ENCODE measurements at places on chromosomes 4 and X. TPM values are rescaled to one million over a fixed set of nuclear protein-coding genes. Genes with fewer than 3 reads are reported as not detected.

DNA sequence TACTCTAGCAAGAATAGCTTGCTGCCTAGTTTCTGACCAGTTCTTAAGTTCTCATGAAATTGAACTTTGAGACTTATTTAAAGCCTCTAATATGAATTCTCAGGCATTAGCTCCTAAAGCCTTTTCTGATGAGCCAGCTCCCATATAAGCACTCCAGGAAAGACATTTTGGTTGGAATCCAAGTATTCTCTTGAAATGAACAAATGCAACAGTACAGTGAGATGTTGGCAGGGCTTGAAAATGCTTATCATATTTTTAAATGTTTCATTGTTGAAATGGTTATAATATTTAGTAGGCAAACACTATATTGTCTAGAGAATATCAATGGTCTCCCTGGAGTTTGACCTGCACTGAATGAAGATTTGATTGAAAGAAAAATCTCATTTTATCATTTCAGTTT lies 240.3 kb downstream of the ANK2 start:
- no peak for DNase-seq

RRAGB gene
- total RNA-seq = 10.0 TPM

- no peak for DNase-seq
Observed at GRCh38 chr4:75916091-75916661, 13.9 kb upstream of the PPEF2 start.

ZMAT1 gene
- total RNA-seq = 7.9 TPM

SLC49A3 gene
- total RNA-seq = 4.8 TPM

CT47A1 gene
- total RNA-seq = not detected

DNA sequence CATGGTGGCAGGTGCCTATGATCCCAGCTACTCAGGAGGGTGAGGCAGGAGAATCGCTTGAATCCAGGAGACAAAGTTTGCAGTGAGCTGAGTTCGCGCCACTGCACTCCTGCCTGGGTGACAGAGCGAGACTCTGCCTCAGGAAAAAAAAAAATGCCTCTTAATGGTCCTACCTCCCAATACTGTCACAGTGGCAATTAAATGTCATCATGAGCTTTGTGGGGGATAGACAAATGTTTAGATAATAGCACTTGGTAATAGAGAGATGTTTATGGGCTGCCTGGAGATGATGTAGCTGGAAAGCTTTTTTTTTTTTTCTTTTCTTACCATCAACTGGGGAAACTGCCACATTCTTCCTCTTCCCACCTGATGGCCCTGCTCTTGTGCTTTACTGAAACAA lies 33.0 kb downstream of the GRK4 start:
- DNase-seq = no peak

INPP4B gene
- 27.3 TPM for total RNA-seq

RASL11B gene
- total RNA-seq = 2.2 TPM

F9 gene
- not detected for total RNA-seq

DNA sequence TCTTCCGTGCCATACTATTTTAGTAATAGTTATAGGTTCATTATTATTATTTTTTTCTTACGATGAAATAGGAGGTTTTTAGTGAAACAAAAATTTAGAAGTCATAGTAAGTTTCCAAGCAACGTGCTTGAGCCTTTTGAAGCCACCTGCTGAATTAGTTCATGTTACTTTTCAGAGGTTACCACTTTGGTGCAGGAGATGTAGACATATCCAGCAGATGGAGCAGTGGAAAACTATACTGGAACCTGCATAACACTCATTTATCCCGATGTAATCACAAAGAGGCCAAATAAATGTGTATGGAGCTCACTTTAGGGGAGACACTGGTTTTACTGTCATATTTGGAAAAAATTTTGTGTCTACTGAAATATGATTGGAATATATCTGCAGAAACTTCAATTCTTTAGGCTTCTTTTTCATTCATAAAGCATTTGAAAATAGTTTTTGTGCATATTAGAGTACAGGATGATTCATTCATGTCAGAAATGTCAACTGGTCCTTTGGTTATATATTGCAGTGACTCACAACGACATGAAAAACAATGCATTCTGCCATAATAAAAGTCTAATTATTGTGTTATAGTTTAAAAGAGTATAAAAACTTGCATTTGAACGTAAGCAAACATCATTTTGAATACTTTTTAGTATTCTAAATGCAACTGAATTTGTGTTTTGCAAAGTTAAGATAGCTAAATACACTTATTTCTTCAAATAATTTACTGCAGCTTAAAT lies 2182.9 kb upstream of the TENM3 start:
- DNase-seq = no peak

ADD1 gene
- total RNA-seq = 181 TPM

PPBP gene
- not detected for total RNA-seq

DNA sequence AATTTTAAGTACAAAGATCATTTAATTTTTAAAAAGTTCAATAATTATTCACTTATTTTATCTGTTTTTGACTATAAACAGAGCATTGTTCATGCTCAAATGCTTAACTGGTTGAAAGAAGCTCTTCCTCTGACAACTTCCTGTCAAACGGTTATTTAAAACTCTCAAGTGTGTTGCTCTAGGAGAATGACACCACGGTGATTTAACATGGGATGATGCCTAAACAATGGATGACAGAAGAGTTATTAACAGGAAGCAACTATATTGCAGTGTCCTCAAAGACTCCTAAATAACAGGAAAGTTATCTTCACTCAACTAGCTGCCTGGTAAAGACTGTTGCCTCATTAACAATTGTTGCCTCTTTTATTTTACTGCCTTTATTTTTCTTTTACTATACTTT lies 509.6 kb downstream of the PACRGL start:
- no peak for DNase-seq

HELT gene
- total RNA-seq = not detected

DNA sequence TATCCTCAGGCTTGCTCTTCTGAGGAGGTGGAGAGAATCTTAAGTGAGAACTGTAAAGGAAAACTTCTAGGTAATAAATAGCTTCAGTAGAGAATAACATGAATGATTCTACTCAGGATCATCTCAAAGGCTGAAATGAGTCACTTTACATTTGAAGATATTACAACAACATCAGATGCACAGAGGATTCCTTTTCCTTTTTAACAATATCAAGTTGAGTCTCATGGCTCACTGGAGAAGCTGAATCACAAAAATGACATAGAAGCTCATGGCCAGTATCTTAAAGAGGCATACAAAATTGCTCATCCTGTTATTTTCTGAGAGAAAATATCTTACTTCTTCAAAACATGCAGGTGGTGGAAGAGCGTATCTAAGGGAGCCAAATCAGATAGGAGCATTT lies 72.5 kb upstream of the EMCN start:
- DNase-seq = no peak

DNA sequence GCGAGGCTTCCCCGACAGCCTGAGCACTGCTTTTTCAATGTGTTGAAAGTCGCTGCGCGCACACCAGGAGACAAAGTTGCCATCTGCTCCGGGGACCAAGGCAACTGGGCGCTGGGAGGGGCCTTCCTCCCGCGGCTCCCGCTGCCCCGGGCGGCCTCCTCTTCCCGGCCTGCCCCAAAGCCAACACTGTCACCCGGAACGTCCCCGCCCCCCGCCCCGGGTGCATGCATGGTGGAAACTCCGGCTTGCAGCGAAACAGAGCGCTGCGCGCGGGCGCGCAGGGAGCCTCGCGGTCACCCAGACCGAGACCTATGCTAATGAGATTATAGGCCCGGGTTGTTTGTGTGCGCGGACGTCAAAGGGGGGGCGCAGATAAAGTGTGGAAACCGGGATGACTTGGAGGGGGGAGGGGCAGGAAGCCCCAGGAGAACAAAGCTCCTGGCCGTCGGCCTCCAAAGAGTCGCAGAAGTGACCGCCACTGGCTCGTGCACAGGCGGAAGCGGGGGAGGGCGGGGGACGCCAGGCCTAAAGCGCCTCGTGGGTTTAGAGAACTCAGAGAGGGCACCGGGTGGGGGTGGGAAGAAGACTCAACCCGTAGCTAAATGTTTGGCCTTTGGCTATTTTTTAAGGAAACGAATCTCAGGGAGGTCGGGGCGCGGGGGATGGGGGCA lies 88.8 kb downstream of the BCOR start:
- DNase-seq = peak; percentile 71

ERAS gene
- total RNA-seq = not detected

GRCh38 chr4:175961604-175962003 lies 104.0 kb upstream of the WDR17 start:
- no peak for DNase-seq

- DNase-seq = no peak
Observed at GRCh38 chrX:69303231-69303630, 138.0 kb upstream of the PJA1 start.

- no peak for DNase-seq
Observed at GRCh38 chr4:10056334-10057022, 35.2 kb upstream of the SLC2A9 start.

DNA sequence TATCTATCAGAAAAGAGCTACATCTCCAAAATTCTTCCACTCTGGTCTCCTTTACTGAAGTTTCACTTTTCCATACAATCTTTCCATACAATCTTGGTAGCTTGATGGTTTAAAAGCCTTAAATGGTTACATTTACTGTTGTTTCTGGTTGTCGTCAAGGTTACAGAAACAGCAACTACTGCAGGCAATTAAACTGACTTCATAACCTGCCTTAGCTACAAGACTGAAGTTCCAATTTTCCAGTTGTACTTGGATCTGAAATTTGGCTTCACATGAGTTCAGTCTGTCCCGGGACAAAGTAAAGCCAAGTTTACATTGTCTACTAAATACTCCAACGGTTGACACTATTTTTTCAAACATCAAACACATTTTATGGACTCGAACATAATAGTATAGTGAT lies 326.4 kb downstream of the ANKRD50 start:
- no peak for DNase-seq

DNA sequence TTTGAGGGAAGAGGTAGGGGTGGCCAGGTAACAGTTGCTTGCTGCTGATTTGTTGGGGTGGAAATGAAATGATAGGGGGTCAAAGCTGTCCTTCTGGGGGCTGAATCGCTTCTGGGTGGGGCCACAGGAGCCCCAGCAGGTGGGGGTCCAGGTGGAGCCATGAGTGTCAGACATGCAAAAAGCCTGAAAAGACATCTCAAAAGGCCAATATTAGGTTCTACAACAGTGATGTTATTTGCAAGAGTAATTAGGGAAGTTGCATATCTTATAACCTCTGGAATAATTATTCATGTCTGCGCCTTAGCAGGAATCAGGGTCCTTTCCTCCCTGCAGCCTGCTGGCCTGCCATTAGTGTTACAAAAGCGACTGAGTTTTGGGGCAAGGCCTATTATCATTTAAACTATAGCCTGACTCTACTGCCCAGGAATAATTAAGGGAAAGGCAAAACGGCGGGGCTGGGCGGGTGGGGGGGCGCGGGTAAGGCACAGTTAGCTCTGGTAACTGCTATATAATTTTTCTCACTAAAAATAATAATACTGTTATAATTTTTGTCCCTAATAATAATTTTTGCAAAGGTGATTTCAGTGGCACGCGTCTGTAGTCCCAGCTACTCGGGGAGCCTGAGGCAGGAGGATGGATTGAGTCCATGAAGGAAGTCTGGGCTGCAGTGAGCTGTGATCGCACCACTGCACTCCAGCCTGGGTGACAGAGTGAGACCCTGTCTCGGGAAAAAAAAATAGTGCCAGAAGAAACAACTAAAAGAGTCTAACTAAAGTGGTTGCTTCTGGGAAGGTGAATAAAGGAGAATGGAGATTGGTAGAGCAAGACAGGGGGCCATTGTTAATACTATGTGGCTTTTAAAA lies 145.7 kb downstream of the MAGEB17 start:
- no peak for DNase-seq

DNA sequence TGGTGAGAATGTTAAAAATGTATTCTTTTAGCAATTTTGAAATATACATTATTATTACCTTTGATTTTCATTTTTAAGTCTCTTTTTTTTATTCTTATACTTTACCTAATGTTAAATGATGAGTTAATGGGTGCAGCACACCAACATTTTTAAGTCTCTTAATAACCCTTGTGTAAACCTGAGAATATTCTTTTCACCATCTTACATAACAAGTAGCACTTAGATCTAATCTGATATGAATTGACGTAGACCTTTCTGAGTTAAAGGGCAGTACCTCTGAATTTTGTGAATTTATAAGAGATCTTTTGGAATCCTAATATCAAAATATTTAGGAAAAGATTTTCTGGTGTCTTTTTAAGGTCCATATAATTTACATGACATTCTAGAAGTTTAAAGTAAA lies 110.6 kb downstream of the TTC29 start:
- no peak for DNase-seq

AMBN gene
- total RNA-seq = not detected

DNA sequence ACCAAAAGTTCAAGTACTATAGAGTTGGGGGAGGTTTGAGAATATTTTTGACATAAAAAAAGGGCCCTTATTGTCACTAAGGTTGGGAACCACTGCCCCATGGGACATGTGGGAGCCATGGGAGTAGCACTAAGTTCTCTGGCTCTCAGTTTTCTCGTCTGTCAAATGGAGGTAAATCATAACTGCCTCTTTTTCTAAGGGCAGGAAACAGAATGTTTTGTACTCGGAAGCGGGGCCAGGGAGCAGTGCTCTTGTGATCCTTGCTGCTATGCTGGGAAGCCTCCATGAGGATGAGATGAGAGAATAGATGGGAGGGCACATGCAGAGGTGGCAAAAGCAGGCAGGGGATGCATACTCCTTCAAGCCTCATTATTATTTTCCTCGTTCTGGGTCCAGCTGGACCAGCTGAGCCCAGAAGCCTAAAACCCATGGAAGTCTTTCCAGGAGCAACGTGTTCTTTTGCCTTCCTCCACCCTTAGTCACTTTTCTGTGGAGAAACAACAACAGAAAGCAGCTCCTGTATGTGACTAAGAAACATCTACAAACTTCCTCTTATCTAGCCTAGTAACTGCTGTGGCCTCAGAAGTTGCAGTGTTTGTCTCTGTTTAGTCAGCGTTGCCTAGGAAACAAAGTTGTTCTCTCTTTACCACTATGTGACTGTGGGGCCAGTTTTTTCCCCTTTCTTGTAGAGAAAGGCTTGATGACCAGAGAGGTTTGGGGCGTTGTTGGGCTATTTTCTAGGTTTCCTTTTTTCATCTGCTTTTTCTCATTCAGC lies 64.8 kb downstream of the TSC22D3 start:
- DNase-seq = peak; percentile 70

ABCG2 gene
- 1.3 TPM for total RNA-seq

DNA sequence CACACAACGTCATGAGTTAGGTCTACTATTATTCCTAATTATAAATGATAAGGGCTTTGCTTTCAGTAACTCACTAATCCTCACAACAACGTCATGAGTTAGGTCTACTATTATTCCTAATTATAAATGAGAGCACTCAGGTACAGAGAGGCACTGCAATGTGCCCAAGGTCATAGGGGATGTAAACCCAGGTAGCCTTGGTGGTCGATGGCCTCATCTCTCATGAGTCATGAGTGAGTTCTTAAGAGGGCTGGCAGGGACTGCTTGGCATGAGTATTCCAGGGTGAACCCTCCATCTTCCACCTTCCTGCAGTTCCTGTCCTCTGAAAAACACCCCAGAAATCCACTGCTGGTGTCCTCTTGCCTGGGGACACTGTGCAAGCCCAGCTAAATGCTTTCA lies 317.1 kb downstream of the STK32B start:
- no peak for DNase-seq

L1CAM gene
- total RNA-seq = 25.7 TPM

GIMD1 gene
- total RNA-seq = not detected

Data from sigmoid colon (tissue), 7 donors.